ENCODE measurements at places on chromosomes 7 and 10. TPM values are rescaled to one million over a fixed set of nuclear protein-coding genes. Genes with fewer than 3 reads are reported as not detected.

Gene AQP1
- 0.51 TPM for total RNA-seq

GRCh38 chr10:119370972-119371703 is 163.8 kb downstream of the GRK5 start:
- DNase-seq, result peak; percentile 77

Gene NOD1
- total RNA-seq, result 2.9 TPM

DNA sequence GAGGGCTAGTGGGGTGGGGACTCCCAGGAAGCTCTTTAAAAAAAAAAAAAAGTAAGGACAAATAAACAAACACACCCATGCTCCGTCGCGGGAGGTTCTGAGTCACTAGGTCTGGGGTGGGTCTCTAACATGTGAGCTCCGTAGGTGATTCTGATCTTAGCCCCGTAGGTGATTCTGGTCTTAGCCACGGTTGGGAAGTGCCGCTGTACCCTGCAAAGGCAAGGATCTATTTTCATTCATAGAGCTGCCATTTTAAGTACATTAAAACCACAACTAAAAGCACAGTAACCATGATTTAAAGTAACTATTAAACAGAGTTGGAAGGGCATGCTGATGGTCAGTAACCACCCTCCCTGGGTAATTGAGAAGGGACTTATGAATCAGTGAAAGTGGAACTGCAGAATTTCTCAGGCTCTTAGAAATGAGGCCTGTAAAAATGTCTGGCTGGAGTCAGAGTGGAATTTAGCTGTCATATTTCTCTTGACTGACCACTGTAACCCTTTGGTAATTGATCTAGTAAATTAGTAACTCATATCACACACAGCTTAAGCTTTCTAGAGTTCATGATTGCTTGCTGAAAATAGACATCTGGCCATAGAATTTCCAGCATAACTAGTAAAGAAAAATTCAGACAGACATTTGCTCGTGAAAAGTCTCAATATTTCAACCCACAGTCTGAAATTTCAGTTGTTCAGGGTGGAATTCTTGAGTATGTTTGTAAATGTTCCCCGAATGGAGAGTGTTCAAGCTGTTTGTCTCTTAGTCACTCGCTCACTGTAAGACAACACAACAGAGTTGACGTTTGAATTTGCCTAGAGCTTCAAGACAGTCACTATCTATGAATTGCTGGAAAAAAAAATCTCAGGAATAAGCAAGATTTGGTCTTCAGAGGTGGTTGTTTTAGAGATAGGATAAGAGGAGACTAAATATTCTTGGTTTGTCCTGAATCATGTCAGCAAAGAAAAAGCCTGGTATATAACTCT is 34.2 kb upstream of the TCF7L2 start:
- no peak for DNase-seq

DNA sequence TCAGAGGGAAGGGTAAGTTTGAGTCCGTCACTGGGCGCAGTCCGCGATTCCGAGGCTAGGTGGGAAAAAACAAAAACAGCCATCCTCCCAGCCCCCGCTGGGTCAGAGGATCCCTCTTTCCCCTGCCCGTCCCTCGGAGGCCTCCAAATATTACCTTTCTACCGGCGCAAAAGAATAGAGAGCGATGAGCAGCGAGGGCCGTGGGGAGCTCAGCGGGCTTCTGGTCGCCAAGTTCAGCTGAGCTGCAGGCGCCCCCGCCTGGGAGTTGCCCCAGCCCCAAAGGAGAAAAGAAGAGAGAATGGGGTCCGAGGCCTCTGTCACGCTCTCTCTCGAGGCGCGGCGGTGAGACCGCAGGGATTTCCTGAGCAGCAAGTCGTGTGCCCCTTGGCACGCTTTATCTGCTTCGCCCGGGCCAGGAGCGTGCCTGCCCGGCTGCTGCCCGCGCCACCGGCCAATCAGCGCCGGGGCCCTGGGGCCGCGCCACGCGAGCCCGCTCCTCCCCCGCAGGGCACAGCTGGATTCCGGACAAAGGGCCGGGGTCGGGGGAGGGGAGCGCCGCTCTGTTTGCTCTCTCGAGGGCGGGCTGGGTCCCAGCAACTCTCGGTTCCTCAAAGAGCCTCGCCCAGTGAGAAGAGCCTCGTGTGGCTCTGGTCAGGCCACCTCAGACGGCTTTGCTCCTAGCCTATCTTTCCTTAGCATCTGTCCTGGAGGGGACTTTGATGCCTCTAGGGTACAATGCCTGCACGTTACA is at the start of gene NEUROG3:
Gene NEUROG3, minus strand, starts transcription at position 367 of the 751 bp plus-strand sequence. CDS start 379 bp downstream, outside the sequence.
- no peak for DNase-seq

DNA sequence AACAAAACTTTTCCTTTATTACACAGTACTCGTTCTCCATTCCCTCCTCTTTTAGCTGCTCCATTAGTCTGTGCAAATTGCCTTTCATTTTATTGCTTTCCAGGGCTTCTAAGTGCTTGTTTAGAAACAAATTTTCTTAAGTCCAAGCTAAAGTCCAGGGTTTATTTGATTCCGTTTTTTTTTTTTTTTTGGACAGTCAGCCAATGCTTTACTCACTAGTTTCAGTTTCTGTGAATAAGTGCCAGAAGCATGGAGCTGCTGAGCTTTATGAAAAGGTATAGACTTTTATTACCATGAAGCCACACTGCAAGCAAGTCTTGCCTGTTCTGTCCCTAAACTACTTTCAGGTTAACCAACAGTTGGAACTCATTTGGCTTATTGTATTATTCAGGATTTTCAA is 455.0 kb downstream of the GFRA1 start:
- DNase-seq, result peak; percentile 3

GRCh38 chr10:76306856-76307255 is 875.4 kb downstream of the LRMDA start:
- no peak for DNase-seq

DNA sequence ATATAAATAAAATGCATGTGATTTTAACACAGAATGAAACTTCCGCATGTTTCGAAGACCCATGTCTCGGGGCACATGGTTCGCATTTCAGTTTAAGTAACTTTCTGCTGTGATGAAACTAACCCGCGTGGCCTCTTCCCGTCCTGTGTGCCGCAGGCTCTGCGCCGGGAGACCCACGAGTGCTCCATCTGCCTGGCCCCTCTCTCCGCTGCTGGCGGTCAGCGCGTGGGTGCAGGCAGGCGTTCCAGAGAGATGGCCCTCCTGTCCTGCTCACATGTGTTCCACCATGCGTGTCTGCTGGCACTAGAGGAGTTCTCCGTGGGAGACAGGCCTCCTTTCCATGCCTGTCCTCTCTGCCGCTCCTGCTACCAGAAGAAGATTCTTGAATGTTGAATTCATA is 35.7 kb downstream of the RNF32 start:
- DNase-seq, result no peak

Gene ASZ1
- total RNA-seq, result not detected

Gene GSDME
- total RNA-seq, result 37.9 TPM

DNA sequence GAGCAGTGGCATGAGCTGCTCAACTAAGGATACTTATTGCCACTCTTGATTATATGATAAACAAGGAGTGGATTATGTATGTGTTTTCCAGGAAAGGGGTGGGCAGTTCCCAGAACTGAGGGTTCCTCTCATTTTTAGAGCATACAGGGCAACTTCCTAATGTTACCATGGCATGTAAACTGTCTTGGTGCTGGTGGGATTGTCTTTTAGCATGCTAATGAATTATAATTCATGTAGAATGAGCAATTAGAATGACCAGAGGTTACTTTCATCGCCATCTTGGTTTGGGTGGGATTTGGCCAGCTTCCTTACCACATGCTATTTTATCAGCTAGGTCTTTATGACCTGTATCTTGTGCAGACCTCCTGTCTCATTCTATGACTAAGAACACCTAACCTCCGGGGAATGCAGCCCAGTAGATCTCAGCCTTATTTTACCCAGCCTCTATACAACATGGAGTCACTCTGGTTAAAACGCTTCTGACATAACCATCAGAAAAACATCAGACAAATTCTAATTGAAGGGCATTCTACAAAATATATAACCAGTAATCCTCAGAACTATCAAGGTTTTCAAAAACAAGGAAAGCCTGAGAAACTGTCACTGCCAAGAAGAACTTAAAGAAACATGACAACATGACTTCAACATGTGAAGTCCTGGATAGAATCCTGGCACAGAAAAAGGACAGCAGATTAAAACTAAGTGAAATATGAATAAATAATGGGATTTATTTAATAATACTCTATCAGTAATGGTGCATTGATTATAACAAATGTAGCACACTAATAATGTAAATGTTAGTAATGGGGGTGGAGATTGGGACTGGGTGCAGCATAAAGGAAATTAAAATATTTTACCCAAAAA is 365.0 kb downstream of the SEMA3D start:
- DNase-seq, result no peak

Gene PPP1R9A
- total RNA-seq, result not detected

DNA sequence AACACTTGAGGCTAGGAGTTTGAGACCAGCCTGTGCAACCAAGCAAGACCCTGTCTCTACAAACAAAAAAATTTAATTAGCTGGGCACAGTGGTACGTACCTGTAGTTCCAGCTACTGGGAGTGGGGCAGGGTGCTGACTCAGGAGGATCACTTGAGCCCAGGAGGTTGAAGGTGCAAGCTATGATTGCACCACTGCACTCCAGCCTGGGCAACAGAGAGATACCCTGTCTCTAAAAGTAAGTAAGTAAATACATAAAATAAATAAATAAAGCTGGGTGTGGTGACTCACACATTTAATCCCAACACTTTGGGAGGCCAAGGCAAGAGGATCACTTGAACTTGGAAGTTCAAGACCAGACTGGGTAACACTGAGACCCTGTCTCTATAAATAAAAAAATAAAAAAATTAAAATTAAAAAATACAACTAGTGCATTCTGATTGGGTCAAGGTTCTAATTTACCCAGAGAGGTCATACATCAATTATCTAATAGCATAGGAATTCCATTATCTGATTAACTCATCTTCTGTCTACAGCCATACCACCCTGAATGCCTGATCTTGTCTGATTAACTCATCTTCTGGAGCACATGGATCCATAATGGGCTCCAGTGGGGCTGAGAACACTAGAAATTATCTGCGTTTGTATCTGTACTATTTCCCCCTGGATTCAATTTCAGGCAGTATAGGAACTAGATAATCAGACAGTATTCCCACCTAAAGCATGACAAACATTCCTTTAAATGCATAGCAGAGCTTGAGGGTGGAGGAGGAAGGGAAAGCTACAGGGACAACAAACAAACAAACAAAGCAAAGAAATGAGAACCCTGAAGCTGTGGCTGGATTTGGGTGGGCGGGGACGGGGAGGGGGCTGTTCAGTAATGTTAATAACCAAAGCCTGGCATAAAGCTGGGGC is 21.0 kb upstream of the HILPDA start:
- no peak for DNase-seq

- no peak for DNase-seq
Measured at GRCh38 chr10:96687317-96688012, 32.8 kb downstream of the PIK3AP1 start.

GRCh38 chr10:71832967-71833366 is 18.1 kb downstream of the PSAP start:
- no peak for DNase-seq

Gene LEP
- not detected for total RNA-seq

DNA sequence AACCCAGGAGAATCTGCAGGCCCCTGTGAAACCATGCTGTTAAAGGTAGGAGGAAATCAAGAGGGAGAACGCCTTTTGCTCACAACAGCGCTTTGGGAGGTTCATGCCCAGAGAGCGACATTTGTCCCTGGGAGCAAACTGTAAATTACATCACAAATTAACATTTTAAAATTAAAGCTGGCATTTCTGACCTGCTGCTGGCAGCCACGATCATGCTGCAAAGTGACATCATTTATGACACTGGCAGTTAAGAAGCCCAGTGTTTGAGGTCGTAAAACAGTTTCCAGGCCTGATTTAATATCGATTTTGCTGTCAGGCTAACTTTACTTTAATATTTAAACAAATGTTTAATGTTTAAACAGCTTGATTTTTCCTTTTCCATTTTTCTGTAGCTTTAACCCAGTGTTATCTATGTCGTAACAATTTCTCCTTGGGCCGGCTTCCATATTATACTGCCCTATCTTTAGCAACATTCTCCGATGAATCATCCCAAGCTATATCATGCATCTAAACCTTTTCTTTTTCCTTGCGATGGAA is 86.5 kb upstream of the NPVF start:
- no peak for DNase-seq

- no peak for DNase-seq
Measured at GRCh38 chr7:1895664-1896515, 225.8 kb downstream of the ELFN1 start.

GRCh38 chr10:5737352-5737751 is 52.7 kb downstream of the TASOR2 start:
- DNase-seq, result no peak

DNA sequence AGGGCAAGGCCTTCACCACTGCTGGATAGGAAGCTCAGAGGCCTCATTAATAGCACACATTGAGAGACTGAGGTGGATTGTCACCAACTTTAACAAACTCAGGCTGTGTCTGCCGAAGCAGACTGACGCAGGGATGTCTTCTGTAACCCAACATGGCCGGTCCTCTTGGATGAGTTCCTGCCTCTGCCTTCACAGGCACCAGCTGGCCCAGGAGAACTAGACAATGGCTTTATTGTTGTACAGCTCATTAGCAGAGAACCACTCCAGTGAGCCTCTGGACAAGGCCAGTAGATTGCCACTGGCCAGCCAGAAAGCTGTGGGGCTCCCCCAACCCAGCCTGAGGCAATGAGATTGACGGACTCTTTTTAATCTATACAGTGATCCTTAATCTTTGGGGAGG is 9.4 kb downstream of the NODAL start:
- no peak for DNase-seq

Gene C7orf33
- not detected for total RNA-seq

GRCh38 chr7:135980012-135980551 is 2.9 kb upstream of the MTPN start:
- peak; percentile 25 for DNase-seq

DNA sequence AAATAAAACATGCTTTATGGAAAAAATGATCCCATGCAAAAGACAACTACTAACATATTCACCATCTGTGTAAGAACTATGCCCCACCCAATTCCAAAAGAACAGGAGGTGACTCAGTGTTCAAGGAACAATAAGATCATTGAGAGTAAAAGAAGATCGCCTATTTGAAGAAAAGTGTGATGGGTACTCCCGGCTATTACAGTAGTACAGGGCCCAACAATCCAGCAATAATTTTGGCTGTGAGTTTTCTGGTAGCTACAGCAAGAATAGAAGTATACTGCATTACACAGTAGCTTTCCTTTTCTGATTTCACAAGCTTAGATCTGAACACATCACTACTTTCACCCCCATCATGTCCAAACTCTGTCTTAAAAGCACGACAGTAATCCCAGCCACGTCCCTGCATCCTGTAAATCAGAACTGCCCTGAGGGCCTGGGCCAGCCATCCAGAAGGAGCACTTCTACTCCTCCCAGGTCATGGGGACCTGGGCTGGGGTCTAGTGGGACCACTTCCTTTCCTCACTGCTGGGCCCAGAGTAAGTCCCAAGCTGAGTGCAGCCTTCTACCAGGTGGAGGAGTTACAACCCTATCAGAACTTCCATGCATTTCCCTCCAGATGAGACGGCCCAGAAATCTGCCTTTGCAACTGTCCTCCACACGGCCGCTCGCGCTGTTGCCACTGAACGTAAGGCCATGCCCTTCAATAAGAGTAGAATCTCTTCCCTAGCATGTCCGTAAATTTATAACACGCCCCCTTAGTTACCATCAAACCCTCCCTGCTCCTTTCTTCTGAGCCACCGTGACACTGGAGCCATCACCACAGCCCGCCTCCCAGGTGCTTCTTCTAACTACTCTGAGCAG is 7.9 kb downstream of the ESYT2 start:
- peak; percentile 57 for DNase-seq

Gene WEE2
- not detected for total RNA-seq

Gene ELOVL3
- total RNA-seq, result 0.17 TPM

GRCh38 chr7:44216521-44217222 is 15.9 kb downstream of the YKT6 start:
- DNase-seq, result no peak

Gene RAPGEF5
- 0.74 TPM for total RNA-seq

Data from HFFc6 (cell line).